Stimulated activated CD4-positive, alpha-beta T cell treated with anti-CD3 and anti-CD28 coated beads, Interleukin-12 subunit alpha, Interleukin-12 subunit beta, amount 100 ng/mL, for 48 hours (primary cell): ENCODE measurements at places on chromosomes 11 and 22.

GRCh38 chr11:12070446-12071267, 39.7 kb upstream of the MICAL2 start:
- DNase-seq: no peak

GRCh38 chr11:84714316-84714780, 912.8 kb downstream of the DLG2 start:
- DNase-seq: peak; percentile 3

- no peak for DNase-seq
Measured at GRCh38 chr22:50061824-50062355, 3.8 kb upstream of the TTLL8 start.

DNA sequence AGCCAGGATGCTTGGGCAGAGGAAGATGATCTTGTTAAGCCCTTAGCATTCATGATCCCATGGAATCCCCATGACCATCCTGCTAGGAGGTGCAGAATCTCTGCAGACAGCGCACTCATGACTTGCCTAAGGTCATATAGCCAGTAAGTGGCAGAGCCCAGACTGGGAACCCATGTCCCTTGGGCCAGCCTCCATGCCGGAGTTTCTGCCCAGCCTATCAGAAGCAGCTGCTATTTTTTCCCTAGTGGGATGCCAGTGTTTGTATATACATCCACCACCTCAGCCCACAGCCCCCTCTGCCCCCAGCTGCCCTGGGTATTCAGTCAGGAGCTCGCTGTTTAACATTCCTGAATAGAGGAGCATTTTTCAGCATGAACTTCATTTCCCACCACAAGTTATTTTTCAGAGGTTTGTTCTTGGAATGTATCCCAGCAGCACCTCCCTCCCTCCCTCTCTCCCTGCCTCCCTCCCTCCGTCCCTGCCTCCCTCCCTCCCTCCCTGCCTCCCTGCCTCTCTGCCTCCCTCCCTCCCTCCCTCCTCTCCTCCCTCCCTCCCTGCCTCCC, 34.4 kb upstream of the SUSD2 start:
- no peak for DNase-seq

- DNase-seq: no peak
Measured at GRCh38 chr11:20070459-20070858, 89.8 kb downstream of the DBX1 start.

DNA sequence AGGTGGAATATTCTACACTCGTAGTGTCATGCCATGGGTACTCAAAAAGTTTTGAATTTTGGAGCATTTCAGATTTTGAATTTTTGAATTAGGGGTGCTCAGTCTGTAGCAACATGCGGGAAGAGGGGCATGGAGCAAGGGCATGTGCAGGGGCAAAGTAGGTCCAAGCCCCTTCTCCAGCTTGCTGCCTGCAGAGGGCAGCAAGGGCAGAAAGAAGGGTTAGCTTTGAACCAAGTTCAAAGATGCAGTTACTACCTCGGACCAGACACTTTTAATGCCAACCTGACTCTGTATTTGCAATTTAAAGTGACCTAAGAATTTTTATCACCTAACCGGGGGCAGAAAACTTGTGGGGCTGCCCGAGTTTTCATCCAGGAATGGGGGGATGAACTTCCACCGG, 68.2 kb downstream of the CD82 start:
- DNase-seq: no peak

DNA sequence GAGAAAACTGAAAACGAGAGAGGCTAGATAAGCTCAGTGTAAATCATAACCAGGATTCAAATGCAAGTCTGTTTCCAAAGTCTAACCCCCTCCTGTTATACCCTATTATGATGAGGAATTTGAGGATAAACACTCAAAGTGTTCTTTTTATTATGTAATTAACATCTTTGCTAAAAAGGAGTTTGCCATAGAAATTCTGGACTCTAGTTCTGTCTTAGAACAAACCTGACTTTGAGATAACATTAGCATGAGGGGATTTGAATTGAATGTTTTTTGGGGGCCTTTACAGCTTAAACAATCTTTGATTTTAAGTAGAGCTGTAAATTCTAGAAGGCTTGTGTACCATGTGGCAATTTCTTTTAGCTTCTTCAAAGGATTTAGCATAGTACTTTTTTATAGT, 9.5 kb downstream of the C11orf54 start:
- no peak for DNase-seq

DNA sequence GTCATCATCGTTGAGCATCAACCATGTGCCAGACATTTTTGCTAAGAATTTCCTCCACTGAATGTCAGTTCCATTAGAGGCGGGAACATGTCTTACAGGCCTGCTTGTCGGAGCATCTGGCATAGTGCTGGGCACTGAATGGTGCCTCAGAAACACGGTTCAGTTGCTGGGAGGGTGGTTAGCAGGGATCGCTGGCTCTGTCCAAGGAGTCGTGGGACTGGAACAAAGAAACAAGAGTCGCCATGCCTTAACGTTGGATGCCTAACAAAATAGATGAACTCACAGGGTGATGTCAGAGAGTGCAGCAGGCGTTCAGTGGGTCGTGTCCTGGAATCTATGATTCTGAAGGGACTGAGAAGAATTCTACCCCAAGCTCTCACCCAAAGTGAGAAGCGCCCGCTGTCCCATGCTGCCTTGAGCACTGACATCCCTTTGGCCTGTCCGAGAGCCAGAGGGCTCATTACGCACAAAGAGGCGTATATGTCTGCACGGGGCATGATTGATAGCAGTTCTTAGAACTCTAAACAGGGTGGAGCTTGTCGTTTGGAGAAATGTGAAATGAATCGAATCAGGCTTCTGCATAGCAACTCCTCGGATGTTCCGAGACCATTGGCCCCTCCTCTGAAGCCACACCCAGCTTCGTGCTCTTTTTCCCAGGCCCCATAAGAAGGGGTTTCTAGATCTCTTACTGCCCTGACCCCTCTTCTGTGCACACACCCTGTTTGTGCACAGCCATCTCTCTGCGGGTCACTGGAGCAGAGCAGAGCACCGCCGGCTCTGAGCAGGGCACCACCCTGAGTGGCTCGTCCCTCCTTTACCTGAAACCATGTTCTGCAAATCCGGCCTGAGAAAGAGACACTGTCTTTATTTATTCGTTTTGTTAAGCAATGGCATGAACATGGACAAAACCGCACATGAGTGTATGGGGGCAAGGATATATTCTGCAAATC, 113.1 kb upstream of the B3GAT1 start:
- DNase-seq: no peak

DNA sequence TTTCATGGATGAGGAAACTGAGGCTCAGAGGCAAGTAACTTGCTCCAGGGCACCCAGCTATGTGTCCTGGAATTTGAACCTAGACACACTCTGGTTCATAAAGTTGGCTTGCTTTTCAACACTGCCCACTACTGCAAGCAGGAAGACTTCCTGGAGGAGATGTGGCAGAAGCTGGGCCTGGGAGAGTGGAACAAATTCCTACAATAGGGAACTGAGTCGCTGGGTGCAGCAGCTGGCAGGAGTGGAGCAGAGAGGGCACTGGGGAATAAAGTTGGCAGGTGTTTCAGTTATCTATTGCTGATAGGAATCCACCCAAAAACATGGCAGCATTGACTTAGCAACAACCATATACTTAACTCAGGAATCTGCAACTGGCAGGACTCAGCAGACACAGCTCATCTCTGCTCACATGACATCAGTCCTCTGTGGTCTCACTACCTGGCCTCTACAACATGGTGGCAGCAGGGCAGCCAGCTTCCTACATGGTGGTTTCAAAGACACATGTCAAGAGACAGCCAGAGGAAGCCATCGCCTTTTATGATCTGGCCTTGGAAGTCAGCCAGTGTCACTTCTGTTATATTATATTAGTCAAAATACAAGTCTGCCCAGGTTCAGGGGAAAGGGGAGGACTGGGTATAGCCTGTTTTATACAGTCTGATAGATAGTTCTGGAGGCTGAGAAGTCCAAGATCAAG, 10.6 kb upstream of the CARD10 start:
- no peak for DNase-seq

- no peak for DNase-seq
Measured at GRCh38 chr11:15688351-15688792, 573.6 kb downstream of the INSC start.

GRCh38 chr22:38148245-38148644, 33.4 kb downstream of the PLA2G6 start:
- DNase-seq: no peak

- DNase-seq: no peak
Measured at GRCh38 chr22:22759371-22759770, 115.0 kb downstream of the GGTLC2 start.

DNA sequence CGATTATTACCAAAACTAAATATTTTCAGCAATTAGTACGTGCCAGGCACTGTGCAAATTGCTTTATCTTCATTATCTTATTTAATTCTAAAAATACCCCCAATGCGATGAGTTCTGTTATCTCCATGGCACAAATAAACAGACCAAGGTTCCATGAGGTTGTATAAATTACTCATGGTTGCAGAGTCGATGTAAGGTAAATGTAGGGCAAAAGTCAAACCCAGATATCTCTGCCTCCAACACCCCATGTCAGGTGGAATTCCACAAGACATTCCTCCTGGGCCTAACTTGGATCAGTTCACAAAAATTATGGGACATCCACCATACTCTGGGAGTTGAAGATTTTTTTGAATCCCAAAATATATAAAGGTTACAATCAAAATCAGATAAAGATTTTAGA, 43.7 kb downstream of the ISX start:
- no peak for DNase-seq
